ENCODE measurements at places on chromosomes 2 and 18.

GRCh38 chr18:24894880-24895279 lies 434.4 kb downstream of the HRH4 start:
- DNase-seq, result no peak

- no peak for DNase-seq
These were observed 113.0 kb downstream of the DPP4 start for GRCh38 chr2:161961061-161961460.

DNA sequence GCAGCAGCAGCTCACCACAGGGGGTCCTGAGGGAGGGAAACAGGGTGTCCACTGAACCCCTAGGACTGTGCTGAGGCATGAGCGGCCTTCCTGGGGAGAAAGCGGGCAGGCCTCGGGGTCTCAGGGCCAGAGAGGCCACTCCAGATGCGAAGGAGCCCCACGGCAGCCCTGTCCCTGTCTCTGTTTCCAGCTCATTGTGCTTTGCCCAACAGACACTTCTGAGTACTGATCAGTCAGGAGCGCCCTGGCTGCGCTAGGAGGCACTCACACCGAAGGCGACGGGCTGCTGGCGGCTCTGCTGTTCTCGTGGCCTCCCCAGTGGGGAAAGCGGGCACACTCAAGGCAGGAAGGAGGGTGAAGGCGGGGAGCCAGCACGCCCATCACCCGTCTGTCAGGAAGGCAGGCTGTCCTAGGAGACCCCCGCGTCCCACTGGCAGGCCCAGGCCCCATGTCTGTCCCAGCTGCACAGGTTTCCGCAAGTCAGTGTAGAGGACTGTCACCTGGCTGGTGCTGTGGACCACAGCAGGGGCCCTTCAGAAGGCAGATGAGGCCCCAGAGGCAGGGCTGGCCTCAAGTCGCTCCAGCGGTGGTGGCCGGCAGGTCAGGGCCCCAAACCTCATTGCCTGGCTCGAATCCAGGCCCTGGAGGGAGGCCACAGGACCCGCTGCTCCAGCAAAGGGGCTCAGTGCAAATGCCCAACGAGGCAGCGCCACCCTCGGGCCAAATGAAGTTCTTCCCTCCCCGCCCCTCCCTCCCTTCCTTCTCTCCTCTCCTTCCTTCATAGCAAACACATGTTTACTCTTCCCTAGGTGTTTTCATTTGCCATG lies 6.8 kb downstream of the ESPNL start:
- no peak for DNase-seq

DNA sequence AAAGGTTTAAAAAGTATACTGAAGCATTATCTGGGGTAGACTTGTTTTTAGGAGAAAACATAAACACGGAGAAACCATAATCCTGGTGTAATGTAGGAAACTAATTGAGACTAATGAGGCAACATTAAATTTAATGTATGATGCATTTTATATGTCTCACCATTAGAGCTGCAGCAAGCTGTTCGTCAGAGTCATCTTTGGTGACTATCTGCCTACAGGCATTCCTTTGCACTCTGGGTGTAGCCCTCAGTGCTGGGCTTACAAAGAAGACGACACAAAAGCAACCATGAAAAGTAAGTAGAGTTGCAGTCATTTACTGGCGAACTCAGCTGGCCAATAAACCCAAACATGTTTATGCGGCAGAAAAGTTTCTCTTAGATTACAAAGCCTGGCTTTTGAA lies 415.3 kb upstream of the ZEB2 start:
- no peak for DNase-seq

GRCh38 chr2:232137356-232138147 lies 176.0 kb downstream of the DIS3L2 start:
- no peak for DNase-seq

- DNase-seq, result no peak
These were observed 121.2 kb downstream of the CABYR start for GRCh38 chr18:24259869-24260641.

- no peak for DNase-seq
These were observed 146.7 kb downstream of the RPIA start for GRCh38 chr2:88838165-88838635.
